ENCODE measurements at places on chromosomes 1 and 21. TPM values are rescaled to one million over a fixed set of nuclear protein-coding genes. Genes with fewer than 3 reads are reported as not detected.

DNA sequence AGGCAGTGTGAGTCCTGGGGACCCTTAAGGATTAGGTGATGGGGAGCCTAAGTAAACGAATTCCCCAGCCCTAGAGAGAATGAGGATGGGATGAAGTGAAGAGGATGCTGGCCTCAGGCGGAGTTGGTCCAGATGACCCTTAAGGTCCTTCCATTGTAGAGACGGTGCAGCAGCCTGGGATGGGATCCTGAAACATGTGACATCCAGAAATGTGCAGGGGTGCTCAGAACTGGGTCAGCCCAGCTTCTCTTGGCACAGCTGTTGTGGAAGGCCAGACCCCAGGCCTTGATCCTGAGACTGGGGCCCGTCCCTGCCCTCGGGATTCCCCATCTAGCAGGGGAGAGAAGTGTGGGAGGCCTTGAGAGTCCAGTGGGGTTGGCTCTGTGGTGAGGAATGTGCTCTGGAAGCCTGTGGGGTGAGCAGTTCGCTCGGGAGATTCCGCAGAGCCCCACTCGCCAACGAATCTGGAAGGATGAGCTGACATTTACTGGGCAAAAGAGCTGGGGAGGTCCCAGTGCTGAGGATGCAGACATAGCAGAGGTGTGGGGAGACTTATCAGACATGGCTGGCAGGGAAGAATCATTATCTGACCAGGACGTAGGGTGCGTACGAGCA is 28.1 kb downstream of the A3GALT2 start:
- DNase-seq = no peak
- H3K4me1 ChIP-seq = peaks cover 4% of the 10 kb centered on the region
- H3K4me3 ChIP-seq = no peak overlapping the region
- no peak overlapping the region for H3K27ac ChIP-seq
- peaks cover 12% of the 10 kb centered on the region for H3K27me3 ChIP-seq

GRCh38 chr1:212618466-212619210 is 10.1 kb downstream of the ATF3 start:
- DNase-seq = no peak
- no peak overlapping the region for H3K4me3 ChIP-seq
- peaks cover 16% of the 10 kb centered on the region for H3K36me3 ChIP-seq
- H3K27ac ChIP-seq = no peak overlapping the region
- peaks cover 1% of the 10 kb centered on the region for H3K4me1 ChIP-seq
- peaks cover 3% of the 10 kb centered on the region for H3K27me3 ChIP-seq

GRCh38 chr1:164446020-164446419 is 113.0 kb upstream of the PBX1 start:
- no peaks in the 10 kb centered on the region for H3K36me3 ChIP-seq
- DNase-seq = no peak
- H3K4me3 ChIP-seq = no peak overlapping the region
- no peaks in the 10 kb centered on the region for H3K27me3 ChIP-seq
- no peak overlapping the region for H3K27ac ChIP-seq

DNA sequence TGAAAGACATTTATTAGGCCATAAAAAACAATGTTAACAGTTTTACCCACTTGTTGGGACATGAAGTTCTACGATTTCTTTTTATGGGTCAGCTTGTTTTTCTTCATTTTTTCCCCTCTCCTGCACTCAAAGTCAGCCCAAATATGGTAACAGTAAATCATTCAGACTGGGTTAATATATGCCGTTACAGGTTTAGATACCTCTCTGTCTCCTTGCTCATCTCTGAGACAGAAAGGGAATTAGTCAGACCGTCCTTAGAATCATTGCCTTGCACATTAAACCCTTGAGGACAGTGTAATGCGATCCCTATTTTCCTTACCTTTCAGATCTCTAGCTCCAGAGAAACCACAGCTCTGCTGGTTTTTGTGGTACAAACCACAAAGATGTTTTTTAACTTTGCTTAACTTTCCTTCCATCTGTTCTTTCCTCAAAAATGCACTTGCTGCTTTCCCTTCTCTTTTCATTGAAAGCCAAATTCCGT is 613.3 kb downstream of the PLPP3 start:
- no peak for DNase-seq
- H3K36me3 ChIP-seq = peaks cover 5% of the 10 kb centered on the region
- H3K27ac ChIP-seq = no peak overlapping the region

DNA sequence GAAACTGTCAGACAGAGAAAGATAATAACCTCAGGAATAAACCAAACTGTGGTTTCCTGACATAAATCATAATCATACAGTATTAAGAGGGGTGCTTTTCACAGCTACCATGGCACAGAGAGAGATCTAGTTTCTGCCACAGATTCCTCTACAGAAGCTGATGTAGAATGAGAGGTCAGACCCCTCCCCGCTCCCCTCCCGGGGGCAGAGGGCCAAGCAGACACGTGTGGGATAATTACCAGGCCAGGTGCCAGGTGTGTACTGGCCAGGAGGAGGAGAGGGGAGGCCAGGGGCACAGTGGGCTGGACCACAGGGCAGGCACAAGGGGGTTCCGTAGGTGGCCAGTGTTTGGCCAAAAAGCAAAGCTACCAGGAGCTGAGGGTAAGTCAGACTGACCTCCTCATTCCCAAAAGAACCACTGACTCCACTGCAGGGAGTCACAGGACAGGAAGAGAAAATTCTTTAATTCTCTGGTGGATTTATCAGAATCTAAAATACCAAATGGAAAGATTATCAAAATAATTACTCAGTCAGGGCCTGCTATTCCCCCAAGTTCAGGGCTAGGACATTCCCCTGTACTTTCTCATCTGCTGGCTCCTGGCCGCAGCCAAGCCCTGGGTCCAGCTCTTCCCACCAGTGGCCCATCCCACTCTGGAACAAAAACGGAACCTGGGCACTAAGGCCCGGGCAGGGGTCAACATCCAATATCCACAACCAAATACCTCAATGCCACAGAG is 30.0 kb downstream of the C2CD2 start:
- no peak for DNase-seq
- no peaks in the 10 kb centered on the region for H3K36me3 ChIP-seq
- H3K27me3 ChIP-seq = peaks cover 2% of the 10 kb centered on the region

The OR10Z1 gene
- total RNA-seq = not detected

All from glutamatergic neuron (in vitro differentiated cells).